T-helper 9 cell (primary cell): ENCODE measurements at places on chromosomes 3 and 15.

DNA sequence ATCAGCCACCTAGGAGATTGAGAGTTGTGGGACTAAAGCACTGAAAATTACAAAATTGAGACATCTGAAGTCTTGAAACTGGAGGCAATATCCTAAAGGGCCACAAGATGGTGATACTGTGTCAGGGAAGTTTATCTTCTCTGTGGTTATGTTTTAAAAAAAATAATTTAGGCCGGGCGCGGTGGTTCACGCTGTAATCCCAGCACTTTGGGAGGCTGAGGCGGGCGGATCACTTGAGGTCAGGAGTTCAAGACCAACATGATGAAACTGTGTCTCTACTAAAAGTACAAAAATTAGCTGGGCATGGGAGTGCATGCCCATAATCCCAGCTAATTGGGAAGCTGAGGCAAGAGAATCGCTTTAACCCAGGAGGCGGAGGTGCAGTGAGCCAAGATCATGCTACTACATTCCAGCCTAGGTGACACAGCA is 17.9 kb upstream of the NIT2 start:
- DNase-seq, result no peak

DNA sequence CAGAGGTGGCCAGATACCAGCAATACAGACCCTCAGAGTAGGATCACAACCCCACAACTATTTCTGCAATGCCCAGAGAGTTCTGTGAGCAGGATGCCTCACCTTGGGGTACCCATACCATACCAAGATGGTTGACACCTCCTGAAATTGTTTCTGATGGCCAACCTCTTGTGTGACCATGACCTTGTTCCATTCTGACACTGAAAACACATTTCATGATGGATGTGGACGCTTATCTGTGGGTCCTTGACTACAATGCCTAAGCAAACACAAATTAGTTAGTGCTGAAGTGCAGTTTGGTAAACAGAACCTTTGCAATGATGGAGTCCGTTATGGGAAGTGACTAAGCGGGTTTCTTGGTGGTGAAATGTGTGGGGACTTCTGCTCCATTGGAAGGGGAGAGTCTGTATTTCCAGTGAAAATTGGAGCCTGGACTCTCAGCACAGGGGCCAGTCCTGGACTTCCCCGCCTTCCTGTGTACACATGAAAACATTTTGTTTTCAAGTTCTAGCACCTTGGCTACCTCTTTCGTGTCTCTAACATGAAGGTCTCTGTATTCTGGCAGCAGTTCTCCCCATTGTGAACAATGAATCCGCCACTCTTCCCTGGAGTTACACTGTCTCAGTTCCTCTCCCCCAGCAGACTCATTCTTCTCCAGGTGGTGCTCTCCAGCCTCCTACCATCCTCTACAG is 106.2 kb downstream of the XXYLT1 start:
- DNase-seq, result no peak

GRCh38 chr15:57312318-57313133 is 63.8 kb upstream of the CGNL1 start:
- no peak for DNase-seq

GRCh38 chr3:172447611-172448579 is at the start of gene GHSR:
TSS of gene GHSR (minus strand) at chr3:172448456. CDS start at chr3:172448413, 43 bp downstream.
- peak; percentile 0 for DNase-seq

DNA sequence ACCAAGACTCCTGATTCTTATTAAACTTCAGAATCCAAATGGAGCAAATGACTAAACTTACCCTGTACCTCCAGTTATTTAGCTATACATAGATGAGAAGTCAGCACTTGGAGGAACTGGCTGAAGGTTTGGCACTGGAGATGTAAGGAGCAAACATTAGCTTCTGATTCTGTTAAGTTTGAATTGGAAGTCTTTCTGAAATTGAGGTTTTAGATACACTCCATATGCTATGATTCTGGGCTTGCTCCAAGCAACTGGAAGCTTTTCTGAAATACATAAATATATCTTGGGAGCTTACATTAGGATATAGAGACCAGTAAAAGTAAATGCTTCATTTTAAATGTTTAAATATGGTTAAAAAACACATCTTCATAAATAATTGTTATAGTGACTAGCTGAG is 333.7 kb downstream of the EPHA3 start:
- DNase-seq, result no peak

DNA sequence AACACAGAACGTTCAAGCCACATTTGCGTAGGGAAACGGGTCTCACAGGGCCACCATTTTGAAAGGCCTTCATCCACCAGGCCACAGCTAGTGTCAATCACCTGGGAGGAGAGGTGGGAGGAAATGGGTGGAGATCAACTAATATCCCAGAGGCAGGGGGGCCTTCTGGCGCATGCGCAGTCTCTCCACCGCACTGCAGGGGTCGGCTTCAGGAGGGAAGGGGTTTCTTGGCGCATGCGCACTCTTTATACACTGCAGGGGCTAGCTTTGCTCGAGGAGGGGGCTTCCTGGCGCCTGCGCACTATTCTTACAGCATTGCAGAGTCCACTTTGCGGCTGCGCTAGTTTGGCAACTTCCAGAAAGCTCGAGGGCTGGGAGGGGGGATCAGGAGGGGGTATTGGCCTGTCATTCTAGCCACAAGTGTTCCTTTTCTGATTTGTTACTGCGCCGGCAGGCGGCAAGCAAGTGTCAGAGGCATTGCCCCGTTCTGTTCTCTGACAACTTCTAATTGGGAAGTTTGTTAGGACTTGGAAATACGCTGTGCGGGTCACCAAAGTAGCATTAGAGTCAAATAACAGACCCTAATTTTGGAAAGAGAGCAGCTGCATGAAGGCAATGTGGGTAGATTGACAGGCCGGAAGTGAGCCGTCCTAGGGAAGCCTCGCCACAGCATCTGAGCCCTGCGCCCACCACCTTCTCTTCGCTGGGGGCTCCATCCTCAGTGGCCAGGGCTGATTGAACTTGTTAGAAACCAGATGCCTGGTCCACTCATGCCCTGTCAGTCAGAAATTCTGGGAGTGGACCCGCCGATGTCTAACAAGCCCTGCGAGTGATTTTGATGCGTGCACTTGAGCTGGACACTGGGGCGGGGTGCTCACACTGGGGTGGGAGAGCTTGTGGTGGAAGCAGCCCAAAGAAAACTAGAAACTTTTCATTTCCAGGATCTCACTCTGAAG is 173.5 kb upstream of the NDN start:
- DNase-seq, result no peak

DNA sequence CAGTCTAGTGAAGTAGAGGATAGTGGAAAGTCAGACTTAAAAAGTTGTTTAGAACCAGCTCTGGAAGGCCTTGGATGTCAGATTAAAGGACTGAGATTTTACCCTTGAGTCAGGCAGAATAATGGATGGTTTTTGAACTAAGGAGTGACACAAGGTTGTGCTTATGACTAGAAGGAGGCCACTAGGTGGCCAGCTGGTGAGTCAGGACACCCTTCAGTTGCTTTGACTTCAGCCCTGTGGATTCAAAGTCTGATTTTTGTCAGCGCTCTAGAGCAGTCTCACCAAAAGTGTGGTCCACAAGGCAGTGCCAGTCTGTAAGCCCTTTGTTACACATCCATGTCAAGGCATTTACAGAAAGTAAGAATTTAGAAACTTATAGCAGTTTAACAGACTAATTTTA is 3.8 kb upstream of the GABPB1 start:
- no peak for DNase-seq

GRCh38 chr3:5974630-5975322 is 787.3 kb downstream of the EDEM1 start:
- no peak for DNase-seq

DNA sequence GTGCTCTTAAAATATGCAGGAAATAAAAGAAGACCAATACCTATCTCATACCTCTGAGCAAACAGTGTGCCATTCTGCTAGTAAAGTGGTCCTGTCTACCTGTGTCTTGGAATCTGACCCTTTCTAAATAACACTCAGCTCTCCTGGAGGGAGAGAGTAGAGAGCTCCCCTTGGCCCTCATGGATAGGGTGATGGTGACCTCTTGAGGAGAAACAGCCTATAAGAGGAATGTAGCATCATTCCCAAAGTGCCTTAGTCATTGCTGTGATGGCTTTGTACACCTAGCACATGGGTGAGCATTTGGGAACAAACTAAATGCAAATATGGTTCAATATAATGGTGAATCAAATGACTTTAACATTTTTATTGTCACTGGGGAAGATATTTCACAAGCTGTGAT is 10.0 kb downstream of the SNTN start:
- DNase-seq, result no peak

DNA sequence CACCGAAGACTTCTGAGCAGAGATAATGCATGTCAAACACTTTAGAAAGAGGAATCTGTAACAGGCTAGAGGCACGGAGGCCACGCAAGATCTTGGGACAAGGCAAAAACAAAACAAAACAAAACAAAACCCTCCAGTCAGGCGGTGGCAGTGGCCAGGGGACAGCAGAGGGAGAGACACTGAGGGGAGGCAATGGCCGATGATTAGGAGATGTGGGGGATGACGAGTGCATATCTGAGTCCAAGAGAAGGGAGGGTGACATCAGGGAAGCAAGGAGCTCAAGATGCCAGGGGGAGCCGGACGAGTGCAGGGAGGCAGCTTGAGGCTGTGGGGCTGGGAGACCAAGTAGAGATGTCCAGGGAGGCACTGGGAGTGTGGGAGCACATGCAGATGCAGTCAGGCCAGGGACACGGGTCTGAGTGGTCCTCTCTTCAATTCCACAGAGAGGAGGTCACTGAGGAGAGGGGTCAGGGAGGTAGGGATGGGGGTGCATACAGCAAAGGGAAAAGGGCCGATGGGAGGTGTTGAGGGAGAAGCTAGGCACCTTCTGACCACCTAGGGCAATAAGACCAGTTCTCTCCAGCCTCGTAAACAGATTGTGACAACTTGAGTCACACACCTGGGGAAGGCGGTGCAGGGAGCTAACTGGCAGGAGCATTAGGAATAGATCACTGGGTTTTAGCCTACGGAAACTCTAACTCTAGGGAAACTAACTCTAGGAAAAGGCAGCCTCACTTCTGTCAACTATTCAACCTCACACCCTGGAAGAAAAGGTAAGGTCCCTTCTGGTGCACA is 29.6 kb downstream of the SLCO2A1 start:
- DNase-seq, result no peak

DNA sequence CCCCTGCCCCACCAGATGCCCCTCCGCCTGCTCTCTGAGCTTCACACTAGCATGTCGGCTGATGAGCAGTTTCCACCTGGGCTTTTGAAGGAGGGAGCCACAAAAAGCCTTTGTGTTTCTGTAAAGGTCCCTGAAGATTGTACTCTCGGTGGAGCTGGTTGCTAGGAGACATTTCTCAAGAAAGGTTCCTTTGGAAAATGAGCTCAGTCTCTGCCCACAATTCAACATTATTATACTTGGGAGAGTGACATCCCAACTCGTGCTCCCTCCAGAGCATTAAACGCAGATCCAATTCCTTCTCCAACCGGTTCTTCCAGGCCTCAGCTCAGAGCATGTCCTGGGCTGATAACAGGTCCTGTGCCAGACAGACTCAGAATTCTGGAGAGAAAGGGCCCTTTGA is 26.8 kb upstream of the FAM107A start:
- no peak for DNase-seq

- DNase-seq, result no peak
These were observed 461.4 kb downstream of the DIPK2A start for GRCh38 chr3:144433006-144433405.

GRCh38 chr15:75713338-75713895 is 769 bp upstream of the CSPG4 start:
- no peak for DNase-seq

- DNase-seq, result no peak
These were observed 146.1 kb upstream of the KBTBD8 start for GRCh38 chr3:66851894-66852613.

DNA sequence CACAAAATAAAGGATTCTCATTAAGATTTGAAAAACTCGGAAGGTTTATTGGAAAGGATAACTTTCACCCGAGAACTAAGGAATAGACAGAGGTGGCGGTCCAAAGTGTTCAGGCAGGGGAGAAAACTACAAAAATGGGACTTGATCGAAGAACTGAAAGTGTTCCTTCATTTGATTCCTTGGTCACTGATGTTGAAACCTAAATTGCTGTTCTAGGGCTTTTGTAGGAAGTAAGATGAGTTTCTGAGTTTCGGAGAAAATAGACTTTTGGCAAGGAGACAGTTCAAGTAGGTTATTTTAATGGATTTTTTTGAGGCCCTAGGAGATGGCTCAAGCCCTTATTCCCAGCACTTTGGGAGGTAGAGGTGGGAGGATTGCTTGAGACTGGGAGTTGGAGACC is 1.4 kb downstream of the TRIP4 start:
- no peak for DNase-seq

DNA sequence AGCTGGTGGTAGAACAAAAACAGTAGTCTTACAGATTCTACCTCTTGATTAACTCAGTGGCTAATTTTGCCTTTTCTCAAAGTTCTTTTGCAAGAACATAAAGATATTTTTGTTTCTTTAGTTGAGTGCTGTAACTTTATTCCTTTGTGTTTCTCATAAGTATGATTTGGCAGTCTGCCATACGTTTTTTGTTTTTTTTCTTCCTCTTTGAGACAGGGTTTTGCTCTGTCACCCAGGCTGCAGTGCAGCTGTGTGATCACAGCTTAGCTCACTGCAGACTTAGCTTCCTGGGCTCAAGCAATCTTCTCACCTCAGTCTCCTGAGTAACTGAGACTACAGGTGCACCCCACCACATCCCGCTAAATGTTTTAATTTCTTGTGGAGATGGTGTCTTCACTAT is 22.4 kb downstream of the B3GNT5 start:
- DNase-seq, result no peak

- DNase-seq, result no peak
These were observed 29.8 kb upstream of the LPP start for GRCh38 chr3:188124184-188124583.

- no peak for DNase-seq
These were observed 107.0 kb downstream of the SHOX2 start for GRCh38 chr3:157999246-157999645.

DNA sequence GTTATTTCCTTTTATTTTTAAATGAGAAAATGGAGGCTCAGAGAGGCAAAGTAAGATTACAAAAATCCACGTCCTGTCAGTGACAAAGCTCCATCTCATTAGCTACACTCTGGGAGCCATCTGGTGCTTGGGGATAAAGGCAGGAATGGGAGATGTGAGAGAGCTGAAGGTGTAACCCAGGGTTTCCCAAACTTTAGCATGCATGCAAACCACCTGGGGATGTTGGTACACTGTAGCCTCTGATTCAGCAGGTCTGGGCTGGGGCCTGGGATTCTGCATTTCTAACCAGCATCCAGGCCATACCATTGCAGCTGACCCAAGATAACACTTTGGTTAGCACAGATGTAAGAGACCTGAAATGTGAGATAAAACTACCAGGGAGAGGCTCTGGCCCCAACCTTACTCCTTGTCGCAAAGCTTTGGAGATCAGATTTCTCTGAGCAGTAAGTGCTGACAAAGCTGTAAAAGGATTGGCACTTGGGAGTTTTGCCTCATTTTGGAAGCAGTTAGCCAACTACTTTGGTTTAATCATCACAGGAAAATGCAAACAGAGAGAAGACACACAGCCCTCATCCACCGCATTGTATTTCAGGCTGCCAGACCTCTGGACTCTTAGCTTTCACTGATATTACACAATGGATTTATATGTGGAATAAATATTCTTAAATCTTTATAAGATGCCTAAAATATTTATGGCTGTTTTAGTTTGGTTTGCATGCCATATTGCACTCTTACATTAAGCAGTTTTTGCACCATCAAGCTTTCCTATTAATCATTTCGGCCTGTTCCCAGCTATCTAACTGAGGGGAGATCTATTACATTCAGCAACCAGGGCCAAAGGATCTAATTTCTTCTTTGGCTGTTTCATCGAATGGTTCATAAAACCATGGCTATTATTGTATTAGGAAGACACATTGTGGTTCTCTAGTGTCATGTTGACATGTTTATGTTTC is 263.0 kb downstream of the EBLN2 start:
- no peak for DNase-seq
